ENCODE measurements at places on chromosomes 6 and 20.

- peak; percentile 7 for DNase-seq
Measured at GRCh38 chr6:104325341-104326172, 534.2 kb downstream of the HACE1 start.

DNA sequence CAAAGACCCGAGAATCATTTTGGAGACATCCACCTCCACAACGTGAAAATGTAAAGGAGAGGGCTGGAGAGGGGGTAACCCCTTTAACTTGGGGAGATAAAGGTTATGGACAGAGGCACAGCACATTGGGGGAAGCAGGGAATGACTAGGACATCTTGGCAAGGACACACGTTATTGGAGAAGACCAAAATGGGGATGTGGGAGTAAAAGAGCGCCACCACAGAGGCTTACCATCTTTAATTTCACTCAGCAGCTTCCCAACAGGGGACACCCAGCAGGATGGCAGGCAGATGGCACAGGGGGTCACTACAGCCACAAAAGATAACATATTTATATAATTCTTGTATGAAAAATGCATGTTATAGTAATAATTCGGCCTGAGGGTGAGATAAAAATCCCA is 9.8 kb downstream of the C6orf52 start:
- DNase-seq: no peak

- no peak for DNase-seq
Measured at GRCh38 chr6:14918200-14918907, 327.5 kb upstream of the JARID2 start.

GRCh38 chr6:151885234-151885633 is 77.8 kb downstream of the ESR1 start:
- DNase-seq: no peak

DNA sequence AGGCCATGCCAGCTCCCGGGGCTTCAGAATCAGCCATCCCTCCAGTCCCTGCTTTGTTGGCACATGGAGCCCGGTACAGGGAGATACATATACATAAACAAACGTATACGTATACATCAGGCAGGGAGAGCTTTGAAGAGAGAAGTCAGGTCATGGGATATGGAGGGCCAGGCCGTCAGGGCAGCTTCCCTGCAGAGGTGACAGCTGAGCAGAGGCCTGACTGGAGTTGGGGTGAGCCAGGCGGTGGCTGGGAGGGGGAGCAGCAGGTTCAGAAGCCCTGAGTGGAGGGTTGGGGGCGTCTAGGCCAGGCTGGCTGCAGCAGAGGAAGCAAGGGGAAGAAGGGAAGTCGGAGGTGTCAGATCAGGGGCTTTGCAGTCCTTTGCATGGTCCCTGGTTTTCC is 61.7 kb downstream of the STK35 start:
- no peak for DNase-seq

- DNase-seq: no peak
Measured at GRCh38 chr6:5132731-5133130, 47.6 kb downstream of the PPP1R3G start.

GRCh38 chr6:105817370-105817769 is 268.8 kb upstream of the PRDM1 start:
- no peak for DNase-seq

- no peak for DNase-seq
Measured at GRCh38 chr6:68094070-68094469, 541.0 kb upstream of the ADGRB3 start.

DNA sequence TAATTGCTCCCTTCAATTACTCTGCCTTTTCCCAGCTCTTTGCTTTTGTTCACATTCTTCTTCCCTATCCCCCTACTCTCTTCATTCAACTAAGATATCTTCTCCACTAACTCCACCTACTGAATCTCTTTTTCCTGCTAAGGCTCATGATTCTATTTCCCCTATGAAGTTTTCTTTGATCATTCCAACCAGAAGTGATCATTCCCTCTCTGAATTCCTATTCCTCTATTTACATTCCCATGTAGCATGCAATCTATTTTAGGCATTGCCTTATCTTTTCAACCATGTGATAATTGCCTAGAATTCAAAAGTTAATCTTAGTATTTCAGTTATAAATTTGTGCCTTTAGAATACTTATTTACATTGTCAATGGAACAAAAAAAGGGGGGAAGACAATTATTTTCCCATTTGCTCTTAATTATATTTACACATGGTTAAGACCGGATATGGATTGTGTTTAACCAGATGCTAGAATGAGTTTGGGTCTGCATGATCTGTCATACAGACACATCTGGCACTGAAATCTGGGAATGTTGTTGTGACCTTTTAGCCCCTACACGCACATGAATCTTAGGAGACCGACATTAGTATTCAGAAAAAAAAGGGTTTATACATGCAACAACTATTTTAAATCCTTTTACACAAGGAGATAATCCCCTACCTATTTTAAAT is 20.8 kb downstream of the MOXD1 start:
- no peak for DNase-seq

DNA sequence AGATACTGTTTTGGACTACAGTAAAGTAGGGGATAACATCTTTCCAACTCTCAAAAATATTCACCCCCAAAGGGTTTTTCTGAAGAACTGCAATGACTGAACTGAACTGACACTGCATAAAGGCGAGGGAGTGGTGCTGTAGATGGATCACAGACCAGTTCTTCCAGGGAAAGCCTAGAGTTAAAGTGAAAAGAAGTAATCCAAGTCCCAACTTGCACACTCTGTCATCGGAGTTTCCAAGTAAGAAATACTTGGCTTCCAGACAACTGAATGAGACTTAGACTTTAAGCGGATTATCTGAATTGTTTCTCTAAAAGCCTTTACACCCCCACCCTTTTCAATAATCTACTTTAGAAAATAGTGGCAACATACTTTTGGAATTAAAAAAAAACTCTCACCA is 134.1 kb upstream of the PREP start:
- no peak for DNase-seq

GRCh38 chr6:21438237-21438985 is 155.1 kb upstream of the SOX4 start:
- peak; percentile 85 for DNase-seq

DNA sequence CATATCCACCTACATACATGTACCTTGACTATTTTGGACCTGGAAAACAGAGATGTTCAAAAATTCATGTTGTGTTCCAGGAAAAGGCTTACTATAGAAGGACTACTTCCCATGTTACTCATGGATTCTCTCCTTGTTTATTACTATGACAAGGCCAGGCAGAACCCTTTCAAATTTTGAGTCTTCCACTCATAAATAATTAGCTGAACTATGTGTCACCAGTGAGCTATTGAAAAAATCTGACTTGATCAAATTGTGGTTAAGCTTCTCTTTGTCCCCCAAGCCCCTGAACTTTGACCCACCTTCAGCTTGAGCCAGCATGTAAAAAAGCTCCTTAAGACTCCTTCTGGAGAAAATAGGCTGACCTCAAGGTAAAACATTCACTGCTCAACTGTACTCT is 1142.8 kb upstream of the EYS start:
- DNase-seq: no peak

- DNase-seq: no peak
Measured at GRCh38 chr6:7171119-7171518, 63.4 kb downstream of the RREB1 start.

GRCh38 chr6:167652701-167653095 is 174.0 kb upstream of the AFDN start:
- DNase-seq: no peak

DNA sequence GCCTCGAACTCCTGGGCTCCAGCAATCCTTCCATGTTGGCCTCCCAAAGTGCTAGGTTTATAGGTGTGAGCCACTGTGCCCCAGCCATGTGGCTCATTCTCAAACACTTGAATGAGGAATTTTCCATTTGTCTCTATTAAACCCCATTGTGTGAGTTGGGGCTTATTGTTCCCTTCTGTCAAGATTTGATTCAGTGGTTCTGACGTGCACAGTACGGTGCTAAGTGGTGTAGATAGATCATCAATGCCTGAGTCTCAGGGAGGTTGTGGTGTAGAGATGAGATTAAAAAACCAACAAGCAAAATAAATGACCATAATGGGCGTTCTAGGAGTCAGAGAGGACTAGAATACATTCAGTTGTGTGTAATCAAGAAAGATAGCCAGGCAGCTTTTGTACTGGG is 335.6 kb downstream of the PRL start:
- no peak for DNase-seq

DNA sequence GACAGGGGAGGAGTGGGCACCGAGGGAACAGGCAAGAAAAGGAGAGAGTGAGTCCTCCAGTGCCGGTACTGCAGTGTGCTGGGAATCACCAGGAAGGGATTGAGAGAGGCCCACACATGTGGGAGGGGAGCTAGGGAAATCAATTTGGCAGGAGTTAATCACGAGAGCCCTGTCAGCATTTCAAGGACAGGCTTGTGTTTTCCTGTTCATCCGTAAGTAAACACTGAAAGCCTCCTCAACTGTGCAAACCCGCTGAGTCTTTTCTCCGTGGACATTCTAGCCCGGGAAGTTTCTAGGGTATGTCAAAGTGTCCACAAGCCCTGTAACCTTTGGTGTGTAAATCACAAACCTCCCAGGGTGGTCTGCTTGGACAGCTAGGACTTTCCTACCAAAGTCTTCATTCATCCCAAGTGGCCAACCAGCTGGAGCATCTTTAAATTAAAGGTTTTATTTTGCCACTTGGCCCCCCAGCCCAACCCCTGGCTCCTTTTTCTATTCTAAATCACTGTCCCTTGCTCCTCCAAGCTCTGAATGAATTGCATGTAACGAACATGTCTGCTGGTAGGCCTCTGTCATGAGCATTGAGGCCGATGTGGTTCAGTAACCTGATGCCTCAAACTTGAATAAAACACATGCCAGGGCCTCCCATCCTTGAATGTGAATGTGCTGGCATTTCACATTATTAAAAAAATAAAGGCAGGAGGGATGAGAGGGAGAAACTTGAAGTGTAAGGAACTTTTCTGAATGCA is 149.1 kb downstream of the ZNF217 start:
- DNase-seq: no peak

DNA sequence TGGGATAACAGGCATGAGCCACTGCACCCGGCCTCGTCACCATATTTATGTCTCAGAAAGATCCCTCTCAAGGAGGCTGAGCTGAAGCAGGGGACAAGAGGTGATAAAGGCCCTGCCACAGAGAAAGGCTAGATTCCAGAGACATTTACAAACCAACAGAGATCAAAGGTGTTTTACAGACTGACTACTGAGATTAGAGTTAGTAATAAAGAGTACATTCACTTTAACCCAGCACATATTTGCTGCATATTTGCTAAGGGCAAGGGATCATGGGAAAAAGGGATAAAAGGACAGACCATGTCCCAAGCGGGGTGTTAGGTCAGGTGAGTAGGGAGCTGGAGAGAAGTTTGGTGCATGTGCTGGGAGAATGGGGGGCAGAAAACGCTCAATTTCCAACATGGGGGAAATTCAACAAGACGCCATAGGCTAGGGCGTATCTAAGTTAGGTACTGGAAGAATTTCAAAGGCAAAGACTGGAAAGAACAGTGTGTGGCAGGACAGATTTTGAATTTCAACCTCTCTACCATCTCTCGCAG is 43.8 kb upstream of the SEC63 start:
- no peak for DNase-seq

GRCh38 chr6:9628819-9629218 is 786.1 kb downstream of the TFAP2A start:
- DNase-seq: no peak

DNA sequence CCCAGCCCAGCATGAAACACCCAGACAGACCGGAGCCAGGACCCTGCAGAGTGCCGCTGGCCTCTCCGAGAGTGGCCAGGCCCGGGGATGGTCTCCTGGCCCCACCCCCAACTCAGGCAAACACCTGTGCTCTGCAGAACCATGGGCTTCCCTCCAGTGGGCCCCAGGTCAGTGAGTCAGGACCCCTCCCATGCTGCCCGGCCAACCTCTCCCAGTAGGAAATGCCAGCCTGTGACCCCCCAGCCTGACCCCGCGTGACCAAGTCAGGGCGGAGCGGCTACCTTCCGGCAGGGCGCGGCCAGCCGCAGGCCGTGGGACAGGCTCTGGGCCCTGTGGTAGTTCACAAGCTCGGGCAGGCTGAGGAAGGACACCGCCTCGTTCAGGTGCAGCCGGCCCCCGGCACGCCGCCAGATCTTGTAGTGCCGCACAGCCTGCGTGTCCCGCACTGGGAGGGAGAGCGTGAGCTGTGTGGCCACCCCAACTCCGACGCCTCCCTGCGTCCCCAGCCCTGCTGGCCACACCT is 3.2 kb downstream of the PTK6 start:
- no peak for DNase-seq

- DNase-seq: no peak
Measured at GRCh38 chr6:47221565-47221964, 88.1 kb downstream of the TNFRSF21 start.

DNA sequence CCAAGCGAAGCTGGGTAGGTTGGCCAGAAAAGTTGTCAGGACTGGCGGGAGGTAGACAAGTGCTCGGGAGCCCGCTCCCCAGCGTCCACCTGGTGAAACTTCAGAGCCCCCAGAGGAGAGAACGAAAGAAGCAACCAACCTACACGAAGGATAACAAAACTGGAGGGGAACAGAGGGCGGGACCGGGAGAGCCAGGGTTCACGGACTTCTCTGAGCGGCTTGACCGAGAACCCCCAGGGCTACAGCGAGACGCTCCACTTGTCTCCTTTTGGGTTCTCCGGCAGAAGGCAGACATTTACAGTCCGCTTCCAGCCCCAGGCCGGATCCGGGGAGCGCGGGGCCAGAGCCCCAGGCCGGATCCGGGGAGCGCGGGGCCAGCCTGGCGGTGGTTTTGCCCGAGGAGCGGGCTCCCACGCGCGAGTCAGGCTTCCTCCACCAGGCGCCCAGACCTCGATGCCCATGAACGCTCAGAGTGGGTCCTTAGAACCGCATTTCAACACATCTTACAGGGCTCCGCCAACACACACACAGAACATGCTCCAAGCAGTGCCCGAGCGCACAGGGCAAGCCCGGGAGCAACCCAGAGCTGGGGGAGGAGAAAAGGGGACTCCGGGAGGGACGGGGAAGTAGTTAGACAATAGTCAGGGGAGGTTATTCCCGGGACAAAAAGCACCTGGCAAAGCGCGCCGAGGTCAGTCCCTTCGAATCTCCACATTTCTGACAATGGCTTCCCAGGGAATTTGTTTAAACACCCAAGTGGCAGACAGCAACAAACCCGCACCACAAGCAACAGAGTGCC is 1.1 kb downstream of the PTPRK start:
- peak; percentile 38 for DNase-seq

GRCh38 chr20:37463726-37464494 is 57.1 kb upstream of the NNAT start:
- no peak for DNase-seq

DNA sequence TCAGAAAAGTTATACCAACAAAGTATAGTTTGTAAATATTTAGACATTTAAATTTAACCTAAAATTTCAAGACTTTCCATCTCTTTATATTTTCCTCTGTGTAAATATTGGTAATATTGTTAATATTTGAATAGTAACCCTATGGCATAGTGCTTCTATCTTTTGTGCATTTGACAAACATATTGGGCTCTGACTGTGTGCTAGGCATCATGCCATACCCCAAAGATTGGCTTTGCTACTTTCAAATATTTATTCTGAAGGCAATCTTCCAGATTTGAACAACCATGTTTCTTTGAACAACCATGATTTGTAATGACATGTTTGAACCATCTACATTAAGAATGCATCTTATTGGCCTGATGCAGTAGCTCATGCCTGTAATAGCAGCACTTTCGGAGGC is 15.5 kb upstream of the PRDM1 start:
- no peak for DNase-seq

Data from activated CD4-positive, alpha-beta T cell treated with anti-CD3 and anti-CD28 coated beads, Interleukin-2, Interleukin-6, amounts not matched to agents 100 ng/mL and 50 ng/mL, durations not matched to agents 16 hours and 8 hours (primary cell).